LHCN-M2 (cell line): ENCODE measurements at places on chromosomes 6 and 20. TPM values are rescaled to one million over a fixed set of nuclear protein-coding genes. Genes with fewer than 3 reads are reported as not detected.
A peak's percentile ranks its signal among the peaks of the same experiment; 100 is the strongest.

The PRKN gene
- 1.7 and 2.4 TPM in 2 replicates for total RNA-seq

The ADGRF1 gene
- total RNA-seq: not detected in 2 replicates

The HEY2 gene
- not detected in 2 replicates for total RNA-seq

The ELMO2 gene
- 26.9 and 33.8 TPM in 2 replicates for total RNA-seq

The ESR1 gene
- 0.23 and 0.58 TPM in 2 replicates for total RNA-seq

The DUSP15 gene
- total RNA-seq: 0.11 TPM in 1 of 2 replicates, not detected in the other

- DNase-seq: no peak
Observed at GRCh38 chr6:34148631-34149451, 3.0 kb upstream of the GRM4 start.

GRCh38 chr6:27176523-27177484 is 70.7 kb upstream of the PRSS16 start:
- DNase-seq: peak; percentile 44

- no peak for DNase-seq
Observed at GRCh38 chr6:33589392-33589730, 9.3 kb upstream of the BAK1 start.

DNA sequence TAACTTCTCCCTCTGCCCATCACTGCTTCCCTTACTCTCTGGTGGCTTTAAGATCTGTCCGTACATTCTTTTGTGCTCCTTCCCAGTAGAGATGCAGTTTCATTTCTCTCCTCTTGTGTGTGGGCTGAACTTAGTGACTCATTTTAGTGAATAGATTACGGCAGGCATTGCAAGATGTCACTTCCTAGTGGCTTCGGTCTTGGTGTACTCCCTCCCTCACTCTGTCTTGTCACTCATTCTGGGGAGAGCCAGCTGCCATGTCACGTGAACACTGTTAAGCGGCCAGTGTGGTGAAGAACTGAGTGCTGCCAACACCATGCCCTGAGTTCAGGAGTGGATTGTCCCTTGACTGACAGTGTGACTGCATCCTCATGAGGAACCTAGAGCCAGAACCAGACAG is 115.9 kb downstream of the OTOR start:
- peak; percentile 78 for DNase-seq
